ENCODE measurements at places on chromosomes 2 and 18.

- DNase-seq: no peak
Measured at GRCh38 chr2:60679036-60679780, 76.9 kb upstream of the PAPOLG start.

DNA sequence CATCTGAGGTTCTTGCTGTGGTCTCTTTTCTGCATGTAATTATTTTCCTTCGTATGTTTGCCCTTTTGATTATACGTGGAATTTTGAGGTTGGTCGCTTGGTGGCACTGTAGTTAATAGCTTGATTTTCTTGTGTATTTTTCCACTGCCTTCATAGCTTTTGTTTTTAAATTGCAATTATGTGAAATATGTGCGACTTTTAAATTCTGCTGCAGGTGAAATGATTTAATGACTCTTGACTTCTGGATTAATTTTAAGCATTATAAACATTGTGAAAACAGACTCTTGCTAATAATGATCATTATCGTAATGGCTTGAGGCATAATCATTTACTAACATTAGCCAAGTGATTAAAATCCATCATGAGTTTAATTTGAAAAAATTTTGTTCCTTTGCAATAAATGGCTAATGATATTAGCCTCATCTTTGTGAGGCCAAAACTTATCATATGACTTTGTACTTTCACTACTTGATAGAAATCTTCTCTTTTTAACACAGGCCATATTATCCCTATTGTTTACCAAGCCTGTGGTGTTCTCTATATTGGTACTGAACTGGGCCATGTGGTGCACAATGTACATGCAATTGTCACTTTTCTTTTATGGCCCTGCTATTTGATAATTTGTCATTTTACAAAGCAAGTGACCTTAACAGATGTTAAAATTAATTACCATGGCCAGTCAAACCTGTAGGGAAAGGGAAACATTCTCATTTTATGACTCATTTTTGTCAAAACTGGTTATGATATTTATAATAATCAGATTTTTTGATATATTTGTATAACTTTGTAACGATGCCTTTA, 62.8 kb upstream of the NEUROD1 start:
- DNase-seq: no peak

GRCh38 chr2:181754105-181754504, 73.8 kb upstream of the NEUROD1 start:
- no peak for DNase-seq

- DNase-seq: no peak
Measured at GRCh38 chr2:67954093-67954748, 108.6 kb downstream of the C1D start.

GRCh38 chr2:44189104-44189503, 20.4 kb downstream of the PPM1B start:
- no peak for DNase-seq

GRCh38 chr2:172552547-172553291, 3.2 kb upstream of the PDK1 start:
- no peak for DNase-seq

DNA sequence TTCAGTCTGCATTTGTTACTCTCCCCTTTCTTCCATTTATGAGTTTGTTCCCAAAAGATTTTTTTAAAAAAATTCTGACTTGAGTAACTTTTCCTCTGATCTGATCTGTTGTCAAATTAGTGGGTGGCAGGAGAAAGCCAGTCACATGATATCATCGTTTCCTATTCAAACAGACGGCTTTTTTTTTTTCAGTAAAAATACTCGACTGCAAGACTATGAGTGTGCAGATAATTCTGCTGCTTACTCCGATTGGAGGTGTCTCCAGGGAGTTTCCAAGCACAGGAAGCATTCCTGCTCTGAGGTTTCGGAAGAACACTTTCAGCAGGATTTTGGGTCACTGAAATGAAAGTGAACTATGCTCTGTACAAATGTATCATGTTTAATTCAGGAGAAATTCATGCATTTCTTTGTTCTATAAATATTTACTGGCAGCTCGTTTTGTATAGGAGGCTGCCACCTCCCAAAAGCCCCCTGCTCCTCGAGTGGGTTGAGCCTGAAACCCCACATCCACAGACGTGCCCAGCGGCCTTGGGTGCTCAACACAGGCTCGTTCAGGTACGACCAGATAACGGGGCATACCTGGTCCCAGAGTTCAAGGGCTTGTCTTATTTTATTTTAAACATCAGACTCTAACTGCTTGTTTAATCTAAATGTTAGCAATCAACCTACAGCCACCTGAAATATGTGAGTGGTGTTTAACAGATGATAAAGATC, 126.9 kb upstream of the ZNF516 start:
- DNase-seq: no peak

GRCh38 chr18:63213331-63213900, 106.2 kb downstream of the BCL2 start:
- DNase-seq: no peak

GRCh38 chr2:13091455-13091854, 374.7 kb downstream of the TRIB2 start:
- DNase-seq: no peak

- DNase-seq: no peak
Measured at GRCh38 chr18:79788734-79789085, 9.0 kb upstream of the KCNG2 start.

Measured in activated naive CD4-positive, alpha-beta T cell treated with anti-CD3 and anti-CD28 coated beads, Interleukin-2, amount 50 U/mL, for 16 hours (primary cell).